ENCODE measurements at places on chromosomes 12 and 14.
A peak's percentile ranks its signal among the peaks of the same experiment; 100 is the strongest.

DNA sequence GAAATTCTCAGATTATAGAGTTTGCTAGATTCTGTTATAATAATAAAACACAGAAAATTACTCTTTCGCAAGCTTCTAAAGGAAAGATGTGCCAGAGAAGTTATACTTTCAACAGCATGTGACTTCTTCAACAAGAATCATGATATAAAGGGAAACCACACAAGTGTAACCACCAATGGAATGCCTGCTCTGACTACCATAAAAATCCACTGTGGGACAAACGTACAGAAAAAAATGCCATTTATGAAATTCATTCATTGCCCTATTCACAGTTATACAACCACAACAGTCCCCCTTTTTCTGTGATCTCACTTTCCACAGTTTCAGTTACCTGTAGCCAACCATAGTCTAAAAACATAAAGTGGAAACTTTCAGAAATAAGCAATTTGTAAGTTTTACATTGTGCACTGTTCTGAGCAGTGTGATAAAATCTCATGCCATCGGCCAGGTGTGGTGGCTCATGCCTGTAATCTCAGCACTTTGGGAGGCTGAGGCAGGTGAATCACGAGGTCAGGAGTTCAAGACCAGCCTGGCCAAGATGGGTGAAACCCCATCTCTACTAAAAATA is 3.2 kb downstream of the CATSPERB start:
- DNase-seq = peak; percentile 47

DNA sequence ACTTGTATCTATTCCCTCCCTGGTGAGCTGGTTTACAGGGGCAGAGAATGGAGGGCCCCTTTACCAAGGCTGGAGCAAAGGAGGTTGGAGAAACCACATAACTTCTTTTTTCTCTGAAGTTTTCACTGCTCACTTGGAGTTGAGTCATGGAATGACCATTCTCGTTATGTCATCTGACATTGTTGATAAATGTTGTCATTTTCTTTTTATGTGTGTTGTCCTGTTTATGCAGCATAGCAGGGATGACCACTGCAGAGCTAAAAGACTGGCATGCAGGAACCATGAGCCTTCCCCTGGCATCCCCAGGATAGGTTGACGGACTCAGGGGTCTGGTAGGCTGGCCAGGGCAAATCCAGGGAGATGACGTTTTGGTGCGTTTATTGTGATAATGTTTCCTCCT is 256.8 kb upstream of the DDHD1 start:
- no peak for DNase-seq

- no peak for DNase-seq
Observed at GRCh38 chr14:55114720-55115119, 14.3 kb upstream of the LGALS3 start.

DNA sequence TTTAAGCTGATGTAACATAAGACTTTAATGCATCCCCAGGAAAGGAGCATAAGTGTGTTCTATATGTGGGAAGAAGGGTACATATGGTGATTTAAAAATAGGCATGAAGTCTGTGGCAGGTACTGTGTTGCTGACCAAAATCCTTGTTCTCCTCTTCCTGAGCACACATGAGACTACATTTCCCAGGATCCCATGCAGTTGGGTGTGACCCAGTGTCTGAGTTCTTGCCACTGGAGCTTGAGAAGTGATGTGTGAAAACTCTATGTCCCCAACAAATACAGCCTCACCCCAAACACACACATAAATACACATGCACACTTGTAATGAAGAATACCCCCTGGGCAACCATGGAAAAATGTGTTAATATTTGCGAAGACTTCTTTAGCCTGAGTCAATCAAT is 8.5 kb upstream of the SMIM10L1 start:
- DNase-seq = no peak

- DNase-seq = no peak
Observed at GRCh38 chr12:128916425-128916824, 63.1 kb downstream of the GLT1D1 start.

- DNase-seq = no peak
Observed at GRCh38 chr12:62805517-62805916, 129.4 kb downstream of the PPM1H start.

DNA sequence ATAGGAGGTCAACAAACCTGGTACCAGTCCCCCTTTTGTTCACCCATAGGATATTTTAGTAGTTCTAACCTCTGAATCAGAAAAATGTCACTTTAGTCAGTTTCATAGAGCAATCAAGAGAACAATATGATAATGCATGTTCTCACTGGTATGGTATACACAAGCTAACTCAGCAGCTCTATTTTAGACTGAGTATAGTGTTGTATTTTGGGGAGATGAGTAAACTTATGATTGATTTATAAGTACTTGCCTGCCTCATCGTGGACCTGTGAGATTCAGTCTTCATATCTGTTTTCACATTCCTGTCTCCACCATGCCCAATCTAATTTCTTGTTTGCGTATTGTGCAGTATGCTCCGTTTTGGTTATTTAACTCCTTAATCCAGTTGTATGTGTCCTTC is 20.9 kb downstream of the COX16 start:
- no peak for DNase-seq

All from fibroblast of the aortic adventitia (primary cell).